ENCODE measurements at places on chromosomes 12 and 14.

- DNase-seq: no peak
Measured at GRCh38 chr12:53170876-53171724, 9.4 kb upstream of the ZNF740 start.

DNA sequence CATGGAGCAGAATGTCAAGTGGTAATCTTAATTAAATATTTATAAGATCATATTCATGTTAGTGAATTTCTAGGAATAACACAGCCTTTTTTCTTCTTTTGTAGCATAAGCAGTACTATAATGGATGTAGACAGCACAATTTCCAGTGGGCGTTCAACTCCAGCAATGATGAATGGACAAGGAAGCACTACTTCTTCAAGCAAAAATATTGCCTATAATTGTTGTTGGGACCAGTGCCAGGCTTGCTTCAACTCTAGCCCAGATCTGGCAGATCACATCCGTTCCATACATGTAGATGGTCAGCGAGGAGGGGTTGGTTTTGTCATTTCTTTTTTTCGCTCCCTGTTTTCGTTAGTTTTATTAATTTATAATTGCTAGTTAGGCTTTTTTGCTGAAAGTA is 23.1 kb downstream of the AEBP2 start:
- DNase-seq: peak; percentile 20

DNA sequence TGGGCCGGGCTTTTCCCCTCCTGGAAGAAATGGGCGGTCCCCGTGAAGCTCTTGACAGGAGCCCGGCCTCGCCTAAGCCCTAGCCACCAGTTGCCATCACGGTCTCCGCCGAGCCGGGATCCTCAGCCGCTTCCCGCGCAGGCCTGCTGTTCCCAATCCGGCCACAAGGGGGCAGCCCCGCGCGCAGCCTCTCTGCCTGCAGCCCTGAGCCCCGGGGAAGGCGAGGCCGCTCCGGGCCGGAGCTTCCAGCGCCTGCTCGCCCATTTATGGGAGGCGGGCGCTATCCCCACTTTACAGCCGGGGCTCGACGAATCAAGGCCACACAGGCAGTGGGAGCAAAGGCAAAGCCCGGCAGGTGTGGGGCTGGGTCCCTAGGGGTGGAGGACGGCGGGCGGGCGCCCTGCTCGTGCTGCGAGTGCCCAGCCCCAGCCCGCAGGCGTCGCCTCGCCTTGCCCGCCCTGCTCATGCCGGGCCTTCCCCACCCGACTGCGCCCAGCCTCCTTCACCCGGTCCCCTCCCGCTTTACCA is 61.5 kb downstream of the LGMN start:
- no peak for DNase-seq

- DNase-seq: no peak
Measured at GRCh38 chr14:68359022-68359836, 433.6 kb downstream of the ZFP36L1 start.

DNA sequence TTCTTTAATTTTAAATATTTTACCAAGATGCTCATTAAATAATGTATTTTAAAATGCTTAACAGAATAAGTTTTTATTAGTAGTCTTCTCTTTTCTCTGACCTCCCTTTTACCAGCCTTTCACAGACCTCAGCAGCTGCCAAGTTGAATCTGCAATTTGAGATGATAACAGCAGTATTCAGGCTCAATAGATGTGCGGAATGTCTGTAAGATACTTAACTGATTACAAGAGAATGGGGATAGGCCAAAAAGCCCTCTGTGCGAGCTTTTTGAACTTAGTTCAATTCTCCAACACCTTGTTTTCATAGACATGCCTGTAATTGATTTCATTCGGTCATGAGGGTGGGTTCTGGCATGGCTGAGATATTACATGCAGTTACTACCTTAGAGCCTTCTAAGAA is 277.2 kb downstream of the TMTC2 start:
- DNase-seq: no peak

Measured in left renal pelvis (tissue), 4 donors.